Progenitor cell of endocrine pancreas (in vitro differentiated cells): ENCODE measurements at places on chromosomes 4 and X.

DNA sequence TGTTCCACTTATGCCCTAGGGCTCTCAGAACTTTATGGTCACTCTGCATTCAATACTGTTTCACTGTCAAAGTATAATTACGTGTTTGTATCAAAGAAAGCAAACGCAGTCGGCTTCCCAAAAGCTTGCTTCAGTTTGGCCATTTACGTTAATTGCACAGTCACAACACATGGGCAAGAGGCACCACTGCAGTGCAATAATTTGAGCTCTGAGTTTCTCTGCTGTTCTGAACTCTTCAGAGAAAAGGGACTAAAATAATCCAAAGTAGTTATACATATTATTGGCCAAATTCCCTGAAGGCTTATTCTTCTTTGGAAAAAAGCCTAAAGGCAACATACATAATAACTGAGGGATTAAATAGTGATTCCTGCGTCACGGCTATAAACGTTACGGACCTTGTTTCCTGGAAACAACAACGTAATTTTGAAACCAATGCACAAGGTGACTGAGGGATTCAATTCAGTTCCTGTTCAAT lies 51.3 kb downstream of the RNF150 start:
- DNase-seq = no peak

DNA sequence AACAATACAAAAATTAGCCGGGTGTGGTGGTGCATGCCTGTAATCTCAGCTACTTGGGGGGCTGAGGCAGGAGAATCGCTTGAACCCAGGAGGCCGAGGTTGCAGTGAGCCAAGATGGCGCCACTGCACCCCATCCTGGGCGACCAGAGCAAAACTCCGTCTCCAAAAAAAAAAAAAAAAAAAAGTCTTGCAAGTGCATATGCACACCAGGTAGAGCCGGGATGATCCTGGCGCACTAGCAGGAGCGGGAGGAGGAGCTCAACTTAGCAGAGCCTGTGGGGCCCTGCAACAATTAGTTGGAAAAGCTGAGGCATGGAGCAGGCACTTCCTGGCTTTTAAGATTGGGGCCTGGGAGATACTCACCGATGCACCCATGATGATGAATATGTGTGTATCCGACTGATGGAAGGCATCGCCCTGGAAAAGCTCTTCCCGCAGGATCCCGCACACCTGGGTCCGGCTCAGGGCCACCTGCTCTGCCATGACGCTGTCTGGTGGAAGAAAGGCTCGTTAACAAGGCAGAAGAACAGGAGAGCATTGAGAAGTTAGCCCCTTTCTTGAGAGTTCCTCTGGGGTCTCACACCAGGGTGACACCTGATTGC lies 872 bp downstream of the G6PD start:
- no peak for DNase-seq

DNA sequence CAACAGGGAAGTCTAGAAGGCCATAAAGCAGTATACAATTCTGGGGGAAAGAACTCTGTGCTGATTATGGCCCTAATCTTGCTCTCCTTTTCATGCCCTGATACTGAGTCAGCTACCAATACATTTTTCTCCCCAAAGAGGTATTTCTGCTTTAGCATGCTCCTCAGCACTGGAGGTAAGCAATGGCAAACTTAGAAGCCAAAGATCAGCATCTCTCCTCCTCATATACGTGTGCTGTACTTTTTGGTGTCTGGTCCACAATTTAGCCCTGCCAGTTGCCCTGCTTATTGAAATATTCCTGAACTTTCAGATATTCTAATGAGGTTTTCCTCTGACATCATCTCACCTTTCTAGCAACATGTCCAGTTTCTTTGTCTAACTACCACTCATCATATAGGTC lies 226.2 kb downstream of the FSTL5 start:
- no peak for DNase-seq

GRCh38 chr4:25834411-25835107 lies 28.2 kb downstream of the SEL1L3 start:
- DNase-seq = no peak

DNA sequence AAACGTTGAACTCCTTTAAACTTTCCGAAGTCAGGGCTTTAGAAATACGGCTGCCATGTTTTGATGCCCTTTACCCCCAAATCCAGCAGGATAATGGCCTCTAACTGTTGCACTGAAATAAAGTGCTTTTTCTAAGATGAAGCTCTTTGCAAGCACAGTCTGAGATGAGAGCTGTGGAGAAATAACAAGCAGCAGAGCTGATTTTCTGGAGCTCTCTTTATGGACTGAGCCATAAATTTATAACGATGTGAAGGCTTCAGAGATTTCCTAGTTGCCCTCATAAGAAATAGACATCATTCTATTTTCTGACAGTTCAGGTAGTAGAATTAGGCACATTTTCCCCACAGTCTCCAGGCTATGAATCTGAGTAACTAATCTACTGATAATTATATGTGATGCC lies 567.3 kb downstream of the PDHA2 start:
- DNase-seq = no peak

- no peak for DNase-seq
Measured at GRCh38 chr4:52943677-52944076, 81.6 kb downstream of the RASL11B start.

DNA sequence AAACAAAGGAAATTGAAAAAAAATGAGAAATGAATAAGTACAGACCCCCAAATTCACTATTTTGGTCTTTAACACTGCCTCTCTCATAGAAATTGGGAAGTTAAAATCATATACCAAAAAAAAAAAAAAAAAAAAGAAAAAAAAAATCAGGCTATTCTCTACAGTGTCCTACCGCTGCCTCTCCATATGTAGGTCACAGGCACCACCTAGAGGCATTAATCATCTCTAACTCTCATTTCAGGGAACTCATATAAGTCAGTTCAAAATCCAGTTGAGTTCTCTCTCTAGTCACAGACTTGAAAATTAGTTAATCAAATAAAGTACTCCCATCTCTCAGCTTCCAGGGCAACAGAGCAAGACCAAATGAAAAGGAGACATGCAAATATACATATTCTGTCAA lies 47.9 kb downstream of the COX18 start:
- DNase-seq = no peak

GRCh38 chr4:22635692-22636091 lies 57.0 kb upstream of the GBA3 start:
- no peak for DNase-seq

GRCh38 chr4:121978172-121978516 lies 26.3 kb upstream of the TRPC3 start:
- DNase-seq = no peak

DNA sequence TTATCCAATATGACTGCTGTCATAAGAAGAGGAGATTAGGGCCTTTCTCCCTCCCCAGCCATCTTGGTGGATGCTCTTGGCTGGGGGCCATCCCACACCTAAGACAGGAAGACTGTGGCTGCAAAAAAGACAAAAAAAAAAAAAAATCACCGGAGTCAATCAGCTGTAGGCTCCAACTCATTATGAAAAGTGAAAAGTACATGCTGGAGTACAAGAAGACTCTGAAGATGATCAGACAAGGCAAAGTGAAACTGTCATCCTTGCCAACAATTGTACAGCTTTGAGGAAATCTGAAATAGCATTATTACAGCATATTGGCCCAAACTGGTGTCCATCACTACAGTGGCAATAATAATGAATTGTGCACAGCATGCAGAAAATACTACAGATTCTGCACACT lies 5.2 kb downstream of the EGFL6 start:
- DNase-seq = no peak

DNA sequence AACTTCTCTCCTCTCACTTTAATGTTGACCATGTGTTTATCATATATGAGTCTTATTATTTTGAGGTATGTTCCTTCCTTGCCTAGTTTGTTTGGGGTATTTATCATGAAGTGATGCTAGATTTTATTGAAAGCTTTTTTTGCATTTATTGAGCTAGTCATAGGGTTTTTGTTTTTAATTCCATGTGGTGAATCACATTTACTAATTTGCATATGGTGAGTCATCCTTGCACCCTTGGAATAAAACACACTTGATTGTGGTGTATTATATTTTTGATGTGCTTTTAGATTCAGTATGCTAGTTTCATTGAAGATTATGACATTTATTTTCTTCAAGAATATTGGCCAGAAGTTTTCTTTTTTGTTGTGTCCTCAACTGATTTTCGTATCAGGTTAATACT lies 464.6 kb downstream of the PCDH18 start:
- no peak for DNase-seq

DNA sequence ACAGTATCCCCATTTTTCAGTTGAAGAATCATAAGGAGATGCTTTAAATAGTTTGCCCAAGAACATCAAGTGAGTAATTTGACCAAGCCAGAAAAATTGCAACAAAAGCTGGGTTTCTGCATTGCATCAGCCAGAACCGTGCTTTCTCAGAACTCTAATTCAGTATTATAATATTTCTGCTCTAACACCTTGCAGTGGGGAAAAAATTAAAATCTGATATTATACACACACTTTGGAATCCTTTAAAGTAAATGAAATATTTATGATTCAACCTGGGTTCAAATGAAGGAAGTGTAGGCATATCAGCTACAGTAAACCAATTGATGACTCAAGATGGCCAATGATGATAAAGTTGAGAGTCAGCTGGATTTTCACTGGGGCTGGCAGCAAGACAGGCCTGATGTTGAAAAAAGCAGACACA lies 387.6 kb upstream of the ZFP42 start:
- DNase-seq = no peak

DNA sequence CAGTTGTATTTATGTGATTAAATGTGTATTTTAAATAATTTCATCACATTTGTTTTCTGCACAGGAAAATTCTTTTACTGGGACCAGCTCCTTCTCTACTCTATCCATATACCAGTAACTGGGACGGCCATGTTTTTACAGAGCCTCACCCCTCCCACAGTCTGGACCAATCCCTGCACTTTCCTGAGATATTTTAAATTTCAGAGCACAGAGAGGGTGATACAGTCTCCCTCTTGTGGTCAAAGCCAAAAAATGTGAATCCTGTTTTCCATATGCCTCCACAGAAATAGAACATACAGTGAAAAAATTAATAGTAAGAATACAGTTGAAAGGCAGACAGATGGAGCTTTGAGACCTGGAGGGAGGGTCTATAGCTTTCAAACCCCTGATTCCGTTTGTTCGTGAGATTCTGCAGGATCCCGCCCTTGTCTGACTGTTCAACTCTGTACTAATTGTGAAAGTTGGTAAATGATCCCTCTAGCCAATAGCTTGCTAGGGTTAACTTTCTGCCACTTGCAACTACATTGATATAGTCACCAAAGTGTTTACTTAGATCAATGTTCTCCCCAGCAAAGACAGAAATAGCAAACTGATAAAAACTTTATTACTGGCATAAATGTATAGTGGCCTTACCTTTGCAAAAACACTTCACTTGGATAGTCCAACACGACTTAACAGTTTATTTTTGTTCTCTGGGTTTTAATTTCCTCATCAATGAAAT lies 172.2 kb downstream of the PPARGC1A start:
- DNase-seq = no peak

GRCh38 chrX:31126205-31126604 lies 54.4 kb upstream of the FTHL17 start:
- DNase-seq = no peak

GRCh38 chr4:85792376-85793232 lies 317.7 kb downstream of the ARHGAP24 start:
- DNase-seq = no peak

- DNase-seq = no peak
Measured at GRCh38 chr4:123449780-123450179, 53.2 kb downstream of the SPRY1 start.

GRCh38 chrX:3516051-3516541 lies 169.6 kb upstream of the MXRA5 start:
- no peak for DNase-seq

DNA sequence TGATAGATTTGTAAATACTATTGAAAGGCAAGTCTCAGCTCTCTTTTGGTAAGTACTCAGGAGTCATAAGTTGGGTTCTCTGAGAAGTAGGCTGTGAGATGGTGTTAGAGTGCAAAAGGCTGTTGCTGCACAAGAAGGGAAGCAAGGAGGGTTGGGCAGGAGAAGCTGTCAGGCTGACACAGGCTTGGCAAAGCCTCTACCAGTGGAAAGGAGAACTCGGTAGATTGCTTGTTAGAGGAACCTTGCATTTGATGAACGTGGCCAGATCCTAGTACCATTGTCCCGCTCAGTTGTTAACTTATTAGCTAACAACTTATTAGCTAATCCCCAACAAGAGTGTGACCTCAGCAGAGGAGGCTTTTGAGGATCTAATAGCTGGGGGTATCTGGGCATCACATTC lies 449.3 kb upstream of the BOD1L1 start:
- no peak for DNase-seq

DNA sequence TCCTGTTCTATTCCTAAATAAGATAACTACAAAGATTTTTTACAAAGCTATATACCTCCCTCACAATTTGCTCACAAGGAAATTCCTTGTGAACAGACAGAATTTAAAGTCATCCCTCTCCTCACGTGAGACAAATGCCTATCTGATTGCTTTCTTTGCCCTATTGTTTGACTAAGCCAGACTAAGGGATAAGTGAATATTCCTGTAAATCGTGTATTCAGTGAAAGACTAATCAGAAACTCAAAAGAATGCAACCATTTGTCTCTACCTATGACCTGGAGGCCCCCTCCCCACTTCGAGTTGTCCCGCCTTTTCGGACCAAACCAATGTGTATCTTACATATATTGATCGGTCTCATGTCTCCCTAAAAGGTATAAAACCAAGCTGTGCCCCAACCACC lies 15.3 kb upstream of the ZBTB33 start:
- DNase-seq = no peak

- DNase-seq = no peak
Measured at GRCh38 chrX:153526042-153526441, 8.6 kb downstream of the ATP2B3 start.

GRCh38 chr4:171650543-171650942 lies 162.7 kb upstream of the GALNTL6 start:
- DNase-seq = no peak

DNA sequence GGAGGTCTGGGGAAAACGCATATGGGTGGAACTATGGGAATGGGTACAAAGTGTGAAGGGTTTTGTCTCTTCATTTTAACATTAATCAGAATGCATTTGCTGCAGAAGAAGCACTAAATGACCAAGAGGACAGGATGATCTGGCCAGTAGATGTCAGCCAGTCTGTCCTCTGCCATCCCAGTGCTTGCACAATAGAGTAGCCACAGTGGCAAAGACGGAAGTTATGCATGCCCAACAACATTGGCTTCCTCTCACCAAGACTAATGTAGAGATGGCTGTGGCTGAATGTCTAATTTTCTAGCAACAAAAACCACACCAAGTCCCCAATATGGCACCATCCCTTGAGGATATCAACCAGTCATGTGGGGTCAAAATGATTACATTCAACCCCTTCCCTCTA lies 45.0 kb upstream of the ARHGEF6 start:
- no peak for DNase-seq
